Transverse colon (tissue), 4 donors: ENCODE measurements at places on chromosomes 7 and 10. TPM values are rescaled to one million over a fixed set of nuclear protein-coding genes. Genes with fewer than 3 reads are reported as not detected.

DNA sequence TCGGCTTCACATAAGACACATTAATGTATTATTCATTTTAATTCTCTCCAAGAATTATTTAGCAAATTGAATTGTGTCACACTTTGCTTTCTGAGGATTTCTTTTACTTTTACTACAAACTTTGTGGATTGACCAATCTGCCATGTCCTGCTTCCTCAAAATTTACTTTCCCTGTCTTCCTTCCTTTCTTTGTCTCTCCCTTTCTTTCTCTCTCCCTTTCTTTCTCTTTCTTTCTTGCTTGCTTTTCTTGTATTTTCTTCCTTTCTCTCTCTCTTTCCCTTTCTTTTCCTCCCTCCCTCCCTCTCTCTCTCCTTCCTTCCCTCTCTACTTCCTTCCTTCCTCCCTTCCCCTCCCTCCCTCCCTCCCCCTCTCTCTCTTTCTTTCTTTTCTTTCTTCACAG lies 37.8 kb downstream of the SP8 start:
- no peak for DNase-seq

DNA sequence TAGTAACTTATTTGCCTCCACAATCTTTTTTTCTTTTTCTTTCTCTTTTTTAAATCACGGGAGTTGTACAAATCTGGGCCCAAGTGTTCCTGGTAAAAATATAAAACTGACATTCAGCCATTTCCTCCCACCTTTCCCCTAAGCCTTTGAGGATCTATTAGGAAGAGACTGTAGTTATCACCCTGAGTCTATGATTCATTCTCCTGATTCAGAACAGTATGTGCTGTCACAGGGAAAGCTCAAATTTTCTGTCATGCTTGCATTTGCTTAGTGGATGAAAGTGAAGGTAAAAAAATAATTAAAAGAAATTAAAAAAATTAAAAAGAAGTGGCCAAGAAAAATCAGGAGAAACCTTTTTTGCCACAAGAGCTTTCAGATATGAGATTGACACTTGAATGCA lies 71.7 kb downstream of the KIF20B start:
- no peak for DNase-seq

DNA sequence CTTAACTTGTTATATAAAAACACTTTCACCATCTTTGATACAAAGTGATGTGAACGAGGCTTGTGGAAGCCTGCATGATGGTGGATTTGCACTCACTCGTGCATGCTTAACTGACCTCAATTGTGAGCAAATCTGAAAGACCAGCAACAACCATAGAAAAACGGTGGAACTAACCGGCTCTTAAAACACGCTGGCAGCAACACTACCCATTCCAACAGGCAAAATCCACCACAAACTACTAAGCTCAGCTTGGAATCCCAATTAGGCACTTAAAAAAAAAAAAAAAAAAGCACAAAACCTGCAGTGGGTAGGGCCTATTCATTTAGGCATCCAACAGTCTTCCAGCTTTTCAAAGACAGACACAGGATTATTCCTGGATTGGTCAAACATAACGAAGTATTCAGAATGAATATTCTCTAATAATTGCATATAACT lies 1.8 kb downstream of the GDI2 start:
- no peak for DNase-seq

The CFTR gene
- 50.5 TPM for total RNA-seq
